ENCODE measurements at places on chromosomes 2 and 18. TPM values are rescaled to one million over a fixed set of nuclear protein-coding genes. Genes with fewer than 3 reads are reported as not detected.

DNA sequence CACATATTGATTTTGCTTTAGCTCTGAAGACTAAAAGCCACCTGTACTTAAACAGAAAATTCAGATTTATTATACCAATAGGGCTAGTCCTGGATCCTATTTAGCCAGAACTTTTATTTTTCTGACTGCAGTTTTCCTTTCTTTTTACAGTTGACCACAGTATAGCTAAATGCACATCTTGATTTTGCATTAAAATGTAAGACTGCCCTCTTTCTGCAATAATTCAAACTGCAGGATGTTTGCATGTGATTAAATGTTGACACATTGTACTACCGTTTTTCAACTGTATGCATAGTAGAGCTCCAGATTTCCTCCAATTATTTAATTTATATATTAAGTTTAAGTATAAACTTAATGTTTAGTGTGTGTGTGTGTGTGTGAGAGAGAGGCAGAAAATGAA is 1262.9 kb downstream of the SUCLG1 start:
- DNase-seq, result no peak
- H3K4me3 ChIP-seq, result no peak overlapping the region
- H3K27ac ChIP-seq, result no peak overlapping the region
- peaks cover 2% of the 10 kb centered on the region for H3K27me3 ChIP-seq

The RAB6C gene
- total RNA-seq, result 0.24 TPM

The POU3F3 gene
- total RNA-seq, result 7.7 TPM

The CHRNG gene
- not detected for total RNA-seq

The CFAP53 gene
- 0.26 TPM for total RNA-seq

All from chondrocyte (in vitro differentiated cells).